ENCODE measurements at places on chromosomes 7 and 10.
A peak's percentile ranks its signal among the peaks of the same experiment; 100 is the strongest.

DNA sequence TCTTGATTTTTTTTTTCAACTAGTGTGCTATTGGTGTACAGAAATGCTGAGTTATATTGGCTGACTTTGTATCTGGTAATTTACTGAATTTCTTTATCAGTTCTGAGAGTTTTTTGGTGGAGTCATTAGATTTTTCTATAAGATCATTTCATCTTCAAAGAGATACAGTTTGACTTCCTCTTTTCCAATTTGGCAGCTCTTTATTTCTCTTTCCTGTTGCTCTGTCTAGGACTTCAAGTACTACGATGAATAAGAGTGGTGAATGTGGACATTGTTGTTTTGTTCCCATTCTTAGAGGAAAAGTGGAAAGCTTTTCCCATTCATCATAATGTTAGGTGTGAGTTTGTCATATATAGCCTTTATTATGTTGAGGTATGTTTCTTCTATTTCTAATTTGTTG lies 50.2 kb downstream of the LOXL4 start:
- DNase-seq: no peak

- DNase-seq: no peak
Observed at GRCh38 chr10:6100370-6100769, 11.5 kb downstream of the RBM17 start.

- no peak for DNase-seq
Observed at GRCh38 chr7:37016064-37016878, 292.0 kb upstream of the AOAH start.

GRCh38 chr10:54749623-54750022 lies 51.4 kb downstream of the PCDH15 start:
- DNase-seq: no peak

- no peak for DNase-seq
Observed at GRCh38 chr10:110074758-110075671, 67.2 kb downstream of the ADD3 start.

- DNase-seq: no peak
Observed at GRCh38 chr10:69892816-69893215, 91.1 kb downstream of the COL13A1 start.

DNA sequence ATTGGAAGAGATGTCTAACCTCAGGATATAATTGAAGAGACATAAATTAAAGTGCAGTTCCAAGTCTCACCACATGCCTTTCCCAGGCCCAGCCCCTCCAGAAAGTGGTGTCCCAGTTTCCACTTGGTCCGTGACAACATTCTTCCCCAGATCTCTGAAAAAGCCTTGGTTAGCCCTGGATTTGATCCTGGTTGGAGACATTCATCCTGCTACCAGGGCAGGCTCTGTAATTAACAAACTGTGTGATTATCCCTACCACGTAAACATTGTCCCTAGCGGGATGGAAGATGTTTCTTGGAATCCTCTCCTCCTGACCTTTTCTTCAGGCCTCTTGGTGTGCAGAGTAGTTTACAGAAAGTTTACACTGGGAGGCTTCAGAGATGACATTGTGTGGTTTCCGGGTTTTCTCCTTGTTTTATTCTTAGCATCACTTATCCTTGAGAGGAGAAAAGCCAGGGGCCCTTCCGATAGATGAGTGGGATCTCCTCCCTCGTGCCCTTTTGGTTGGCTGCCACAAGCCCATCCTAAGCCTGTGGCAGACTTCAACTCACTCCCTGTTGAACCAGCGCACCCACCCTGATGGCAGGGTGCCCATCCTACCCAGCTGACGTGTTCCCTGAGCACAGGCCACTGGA lies 83.8 kb downstream of the COL13A1 start:
- DNase-seq: no peak

- DNase-seq: no peak
Observed at GRCh38 chr7:149854611-149855360, 16.6 kb downstream of the ZNF862 start.

GRCh38 chr10:100782461-100783244 lies 37.3 kb downstream of the PAX2 start:
- DNase-seq: no peak

DNA sequence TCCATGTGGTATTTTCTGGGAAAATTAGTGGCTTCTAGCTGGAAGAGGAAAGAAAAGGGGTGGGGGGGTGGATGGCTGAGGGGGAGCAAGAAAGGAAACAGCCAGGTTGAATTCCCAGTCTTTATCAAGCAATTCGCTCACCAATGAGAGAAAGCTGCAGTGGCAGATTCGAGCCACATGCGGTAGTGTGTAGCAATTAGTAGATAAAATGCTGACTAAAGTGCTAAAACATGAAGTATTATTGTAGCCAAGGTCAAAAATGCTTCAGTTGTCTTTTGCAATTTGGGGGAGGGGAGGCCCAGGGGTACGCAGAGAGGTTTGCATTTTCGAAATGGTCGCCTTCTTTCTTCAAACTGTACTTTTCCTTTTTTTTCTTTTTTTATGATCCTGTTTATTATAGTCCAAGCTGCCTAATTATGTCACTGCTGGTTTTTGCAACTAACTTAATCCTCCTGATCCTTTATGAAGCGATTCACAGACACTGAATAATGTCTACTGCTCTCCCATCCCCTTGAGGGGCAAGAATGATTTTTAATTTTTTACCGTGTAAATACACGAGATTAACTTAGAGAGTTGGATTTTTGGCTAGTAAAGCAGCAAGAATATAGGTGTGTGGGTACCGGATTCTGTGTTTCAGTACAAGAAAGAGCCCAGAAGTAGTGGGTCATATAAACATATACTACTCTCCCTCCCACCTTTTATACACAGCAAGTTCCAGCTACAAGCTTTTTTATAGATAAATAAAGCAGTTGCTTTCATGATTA lies 3.6 kb upstream of the ARID5B start:
- no peak for DNase-seq

- no peak for DNase-seq
Observed at GRCh38 chr7:32051128-32051527, 19.1 kb downstream of the PDE1C start.

DNA sequence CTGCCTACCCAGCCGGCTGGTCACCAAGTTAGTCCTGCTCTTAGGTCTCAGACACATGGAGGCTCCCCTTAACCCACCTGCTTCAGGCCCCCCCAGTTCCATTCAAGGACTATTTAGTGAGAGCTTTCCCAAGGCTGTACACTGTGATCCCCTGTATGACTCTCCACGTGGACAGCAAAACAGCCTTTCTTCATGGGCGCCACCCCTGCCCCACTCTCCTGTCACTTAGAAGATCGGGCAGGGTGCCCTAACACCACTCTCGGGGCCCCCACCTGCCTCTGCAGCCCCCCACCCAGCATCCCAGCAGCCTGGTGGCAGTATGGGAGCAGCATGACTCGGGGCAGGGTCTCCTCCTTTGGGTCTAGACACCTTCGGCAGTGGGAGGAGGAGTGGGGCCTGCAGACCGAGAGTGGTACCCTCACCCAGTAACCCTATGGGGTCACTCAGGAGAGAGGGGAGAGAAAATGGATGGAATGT lies 116.6 kb downstream of the PTPN20 start:
- no peak for DNase-seq

- DNase-seq: no peak
Observed at GRCh38 chr10:32692174-32692573, 246.2 kb downstream of the CCDC7 start.

- no peak for DNase-seq
Observed at GRCh38 chr10:118028619-118029018, 18.1 kb downstream of the RAB11FIP2 start.

- no peak for DNase-seq
Observed at GRCh38 chr7:45007571-45008328, 7.7 kb downstream of the CCM2 start.

DNA sequence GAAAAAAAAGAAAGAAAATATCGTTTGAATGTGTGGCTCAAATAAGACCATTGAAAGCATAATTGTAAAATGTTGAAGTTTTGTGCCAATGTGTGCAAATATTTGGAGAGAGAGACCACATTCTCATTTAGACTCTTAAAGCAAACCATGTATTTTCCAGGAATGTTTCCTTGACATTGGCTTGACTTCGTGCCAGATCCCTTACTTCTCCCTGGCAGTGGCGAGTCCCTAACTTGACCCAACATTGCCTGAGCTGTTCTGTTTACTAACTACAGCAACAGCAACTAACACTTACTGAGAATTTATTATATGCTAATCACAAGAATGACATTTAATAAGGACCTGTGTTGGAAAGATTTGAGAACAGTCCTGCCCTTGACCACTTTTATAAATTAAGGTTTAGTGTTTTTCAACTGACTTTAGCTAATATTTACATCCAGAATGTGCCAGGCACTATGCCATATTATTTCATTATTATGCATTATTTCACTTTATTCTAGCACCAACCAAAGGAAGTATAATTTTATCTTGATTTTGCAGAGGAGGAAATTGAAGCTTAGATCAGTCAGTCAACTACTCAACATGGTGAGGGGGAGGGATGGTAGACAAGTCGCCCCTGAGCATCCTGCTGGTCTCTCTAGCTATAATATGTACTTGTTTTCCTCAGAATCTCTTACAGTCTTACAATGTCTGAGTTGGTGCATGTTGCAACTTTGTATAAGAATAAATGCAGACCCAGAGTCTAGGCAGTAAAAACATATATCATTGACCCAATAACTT lies 29.7 kb downstream of the ZNF467 start:
- DNase-seq: no peak

- DNase-seq: no peak
Observed at GRCh38 chr10:49150426-49150825, 16.6 kb upstream of the FAM170B start.

GRCh38 chr10:94571081-94571480 lies 25.5 kb downstream of the HELLS start:
- DNase-seq: no peak

DNA sequence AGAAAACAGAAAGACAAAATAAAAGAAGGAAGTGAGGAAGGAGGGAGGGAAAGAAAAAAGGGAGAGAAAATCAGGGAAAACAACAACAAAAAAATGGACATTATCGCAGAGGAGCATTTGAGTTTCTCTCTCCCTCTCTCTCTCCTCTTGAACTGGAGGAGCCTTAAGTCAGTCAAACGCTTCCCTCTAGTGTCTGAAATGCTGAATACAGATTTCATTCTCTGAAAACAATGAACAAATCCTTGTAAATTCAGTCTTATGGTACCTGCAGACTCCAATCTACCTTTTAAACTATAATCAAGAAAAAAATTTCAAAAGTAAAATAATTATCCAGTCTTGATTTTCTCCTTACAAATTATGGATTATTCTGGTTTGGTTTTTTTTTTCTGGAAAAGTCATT lies 89.2 kb upstream of the PFKP start:
- peak; percentile 4 for DNase-seq

- no peak for DNase-seq
Observed at GRCh38 chr7:118175740-118176139, 8.2 kb upstream of the LSM8 start.

GRCh38 chr7:121397361-121397760 lies 1.3 kb upstream of the FAM3C start:
- no peak for DNase-seq

DNA sequence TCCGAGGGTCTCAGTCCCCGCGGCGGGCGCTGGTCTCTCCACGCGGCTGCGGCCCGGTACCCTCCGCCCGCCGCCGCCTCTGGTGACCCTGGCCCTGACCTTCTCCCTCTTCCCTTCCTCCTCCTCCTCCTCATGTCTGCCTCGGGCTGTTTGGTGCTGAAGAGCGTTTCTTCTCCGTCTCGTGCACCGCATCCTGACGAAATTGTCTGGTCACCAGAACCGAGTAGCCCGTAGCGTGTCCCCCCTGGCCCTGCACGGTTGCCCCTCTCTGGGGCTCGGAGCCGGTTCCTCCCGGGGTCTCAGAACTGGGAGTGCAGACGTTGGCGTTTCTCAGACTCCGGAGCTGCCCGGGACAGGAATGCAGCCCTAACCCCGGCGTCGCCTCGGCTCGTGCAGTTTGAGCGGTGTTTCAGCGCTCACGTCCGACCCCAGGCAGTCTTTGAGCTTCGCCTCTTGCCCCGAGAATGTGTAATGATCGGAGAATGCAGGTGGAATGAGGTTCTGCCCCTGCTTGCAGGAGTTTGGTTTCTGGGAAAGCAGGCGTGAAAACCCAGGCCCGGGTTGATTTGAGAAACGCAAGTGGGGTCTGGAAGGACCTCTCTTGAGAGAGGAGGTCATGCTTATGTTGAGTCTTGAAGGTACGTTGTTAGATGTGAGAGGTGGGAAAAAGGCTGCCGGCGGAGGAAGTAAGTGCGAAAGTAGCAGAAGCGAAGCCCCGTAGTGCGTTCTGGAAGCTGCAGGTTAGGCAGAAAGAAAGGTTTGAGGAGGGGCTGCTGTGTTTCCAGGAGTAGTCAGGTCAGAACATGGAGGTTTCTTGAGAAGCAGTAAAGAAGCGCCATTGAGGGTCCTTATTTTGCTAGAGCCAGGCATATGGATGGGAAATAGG lies 743 bp downstream of the RBM17 start:
- no peak for DNase-seq

DNA sequence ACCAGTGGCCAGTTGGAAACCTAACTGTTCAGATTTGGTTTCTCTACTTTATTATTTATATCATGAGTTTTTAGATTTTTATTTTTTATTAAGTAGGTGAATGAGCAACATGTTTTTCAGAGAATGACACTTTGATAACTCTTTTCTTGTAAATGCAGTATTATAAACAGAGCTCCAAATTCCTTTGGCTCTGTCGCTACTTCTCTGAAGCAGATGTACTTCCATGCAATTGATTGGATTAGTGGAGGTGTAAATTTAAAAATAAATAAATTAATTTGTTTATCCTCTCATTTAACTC lies 34.3 kb upstream of the ICA1 start:
- DNase-seq: no peak

DNA sequence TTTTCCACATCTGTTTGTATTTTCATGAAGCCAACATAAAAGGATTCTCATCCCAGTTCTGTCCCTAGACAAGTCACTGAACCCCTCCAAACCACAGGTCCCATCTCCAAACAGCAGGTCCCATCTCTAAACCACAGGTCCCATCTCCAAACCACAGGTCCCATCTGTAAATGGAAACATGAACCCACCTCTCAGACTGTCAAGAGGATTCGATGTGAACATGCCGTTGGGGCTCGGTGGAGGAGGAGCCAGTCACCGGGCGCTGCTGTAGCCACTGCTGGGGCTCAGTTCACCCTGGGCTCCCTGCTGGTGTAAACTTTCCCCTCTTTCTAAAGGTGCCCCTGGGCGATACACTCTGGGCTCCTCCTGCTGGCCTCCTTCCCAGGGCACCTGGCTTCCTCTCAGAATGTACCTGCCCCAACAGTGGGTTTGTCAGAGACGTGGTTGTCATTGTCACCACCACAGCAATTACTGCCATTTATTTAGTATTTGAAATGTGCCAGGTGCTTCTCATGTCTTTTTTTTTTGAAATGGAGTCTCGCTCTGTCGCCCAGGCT lies 13.0 kb downstream of the LHPP start:
- DNase-seq: no peak

GRCh38 chr7:151381348-151382078 lies 28.3 kb downstream of the WDR86 start:
- DNase-seq: no peak

Measured in KG1 (cell line).